ENCODE measurements at places on chromosomes 11 and 22.

GRCh38 chr11:86360775-86361395 is 13.8 kb upstream of the CCDC81 start:
- DNase-seq: no peak

DNA sequence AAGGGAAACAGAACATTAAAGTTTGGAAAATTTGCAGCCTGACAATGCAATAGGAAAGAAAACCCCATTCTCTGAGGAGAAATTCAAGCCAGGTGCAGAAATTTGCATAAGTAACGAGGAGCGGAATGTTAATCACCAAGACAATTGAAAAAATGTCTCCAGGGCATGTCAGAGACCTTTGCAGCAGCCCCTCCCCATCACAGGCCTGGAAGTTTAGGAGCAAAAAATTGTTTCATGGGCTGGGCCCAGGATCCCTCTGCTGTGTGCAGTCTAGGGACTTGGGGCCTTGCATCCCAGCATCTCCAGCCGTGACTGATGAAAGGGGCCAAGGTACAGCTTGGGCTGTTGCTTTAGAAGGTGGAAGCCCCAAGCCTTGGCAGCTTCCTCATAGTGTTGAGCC is 780.2 kb downstream of the LRRC4C start:
- DNase-seq: no peak

DNA sequence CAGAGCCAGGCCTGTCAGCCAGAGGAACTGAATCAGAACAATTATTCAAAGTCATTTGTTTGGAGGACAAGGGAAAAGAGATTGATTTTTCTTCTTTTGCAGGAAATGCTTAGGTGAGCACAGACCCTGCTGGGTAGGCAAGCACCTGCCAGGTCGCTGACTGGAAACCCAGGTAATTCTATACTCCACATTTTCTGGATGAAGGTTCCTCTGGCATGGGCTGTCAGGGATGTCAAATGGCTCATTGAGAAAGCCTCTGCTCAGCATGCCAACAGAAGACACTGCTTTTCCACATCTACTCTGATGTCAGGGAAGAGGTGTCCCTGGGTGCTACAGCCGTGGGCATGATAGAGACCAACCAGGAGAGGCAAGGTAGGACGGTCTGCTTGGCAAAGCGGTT is 166.7 kb upstream of the SYN3 start:
- no peak for DNase-seq

DNA sequence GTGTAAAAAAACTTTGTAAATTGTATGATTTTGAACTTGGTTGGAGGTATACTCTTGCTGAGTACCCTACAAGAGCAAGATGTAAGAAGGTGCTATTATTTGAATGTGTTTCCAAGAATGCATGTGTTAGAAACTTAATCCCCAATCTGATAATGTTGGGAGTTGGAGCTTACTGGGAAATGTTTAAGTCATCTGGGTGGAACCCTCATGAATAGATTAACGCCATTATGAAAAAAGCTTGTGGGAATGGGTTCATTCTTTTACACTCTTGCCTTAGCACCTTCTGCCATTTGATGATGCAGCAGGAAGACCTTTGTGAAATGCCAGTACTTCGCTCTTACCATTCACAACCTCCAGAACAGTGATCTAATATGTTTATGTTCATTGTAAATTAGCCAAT is 498.3 kb downstream of the TMEM135 start:
- DNase-seq: no peak

DNA sequence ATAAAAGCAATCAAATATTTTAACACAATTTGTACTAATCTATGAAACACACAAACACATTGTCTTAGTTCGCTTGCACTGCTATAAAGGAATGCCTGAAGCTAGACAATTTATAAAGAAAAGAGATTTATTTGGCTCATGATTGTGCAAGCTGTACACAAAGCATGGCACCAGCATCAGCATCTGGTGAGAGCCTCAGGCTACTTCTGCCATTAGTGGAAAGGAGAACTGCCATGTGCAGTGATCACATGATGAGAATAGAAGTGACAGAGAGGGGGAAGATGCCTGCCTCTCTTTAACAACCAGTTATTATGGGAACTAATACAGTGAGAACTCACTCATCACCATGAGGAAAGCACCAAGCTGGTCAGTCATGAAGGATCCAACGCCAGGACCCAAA is 105.1 kb downstream of the GUCY1A2 start:
- no peak for DNase-seq

GRCh38 chr11:72015511-72016061 is 16.9 kb downstream of the IL18BP start:
- DNase-seq: no peak

DNA sequence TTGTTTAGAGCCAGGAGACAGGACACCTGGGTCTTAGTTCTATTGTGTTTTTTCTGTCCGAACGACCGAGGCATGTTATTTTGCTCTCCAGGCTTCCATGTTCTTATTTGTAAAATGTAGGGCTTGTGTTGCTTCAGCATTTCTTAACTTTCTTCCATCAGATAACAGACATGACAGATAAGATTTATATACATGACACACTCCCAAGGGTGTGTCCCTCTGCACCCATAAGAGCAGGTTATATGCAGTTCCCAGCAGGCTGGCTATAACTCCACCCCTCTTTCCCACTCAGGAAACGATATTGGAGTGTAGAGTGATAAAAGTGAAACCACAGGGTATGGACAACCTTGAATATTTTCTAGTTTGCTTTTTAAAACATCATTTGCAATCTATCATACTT is 65.8 kb downstream of the APIP start:
- no peak for DNase-seq

DNA sequence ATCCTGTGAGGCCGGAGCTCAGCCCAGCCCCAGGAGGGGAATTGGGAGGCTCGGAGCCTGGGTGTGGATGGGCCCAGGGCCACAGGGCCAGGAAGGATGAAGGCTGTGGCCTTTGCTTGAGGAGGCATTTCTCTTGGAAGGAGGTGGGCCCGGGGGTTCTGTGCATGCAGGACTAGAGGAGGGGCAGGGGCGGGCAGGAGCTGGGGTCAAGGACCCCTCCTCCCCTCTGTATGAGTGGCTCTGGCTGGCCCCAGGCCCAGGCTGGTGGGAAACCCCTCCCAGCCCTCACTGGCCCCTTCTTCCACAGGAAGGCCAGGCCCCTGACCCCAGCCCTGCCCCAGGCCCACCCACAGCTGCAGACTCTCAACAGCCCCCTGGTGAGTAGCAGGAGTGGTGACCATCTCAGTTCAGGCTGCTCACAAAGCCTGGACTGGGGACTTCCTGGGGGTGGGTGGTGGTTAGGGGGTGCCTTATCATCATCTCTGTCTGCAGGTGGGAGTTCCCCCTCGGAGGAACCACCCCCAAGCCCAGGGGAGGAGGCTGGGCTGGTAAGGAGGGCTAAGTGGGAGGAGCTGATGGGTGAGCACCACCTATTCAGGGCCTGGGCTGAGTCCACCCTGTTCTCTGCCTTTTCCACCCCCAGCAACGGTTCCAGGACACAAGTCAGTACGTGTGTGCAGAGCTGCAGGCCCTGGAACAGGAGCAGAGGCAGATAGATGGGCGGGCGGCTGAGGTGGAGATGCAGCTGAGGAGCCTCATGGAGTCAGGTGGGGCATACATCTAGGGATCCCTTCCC is 6.0 kb downstream of the KCNK7 start:
- no peak for DNase-seq

GRCh38 chr11:60477035-60477445 is 15.5 kb upstream of the MS4A12 start:
- DNase-seq: no peak

DNA sequence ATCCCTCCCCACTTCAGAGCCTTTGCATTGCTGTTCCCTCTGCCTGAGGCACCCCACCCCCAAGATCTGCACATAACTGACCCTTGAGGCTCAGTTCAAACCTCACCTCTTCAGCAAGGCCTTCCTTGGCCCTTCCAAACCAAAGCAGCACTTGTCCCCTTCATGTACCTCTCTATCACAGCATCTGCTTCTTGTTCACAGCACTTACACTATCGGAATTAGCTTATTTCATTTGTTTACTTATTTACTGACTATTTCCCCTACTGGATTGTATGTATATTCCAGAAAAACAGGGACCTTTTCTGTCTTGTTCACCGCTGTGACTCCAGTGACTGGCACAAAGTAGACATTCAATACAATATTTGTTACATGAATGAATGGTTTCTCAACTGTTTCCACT is 38.0 kb downstream of the HORMAD2 start:
- DNase-seq: no peak

DNA sequence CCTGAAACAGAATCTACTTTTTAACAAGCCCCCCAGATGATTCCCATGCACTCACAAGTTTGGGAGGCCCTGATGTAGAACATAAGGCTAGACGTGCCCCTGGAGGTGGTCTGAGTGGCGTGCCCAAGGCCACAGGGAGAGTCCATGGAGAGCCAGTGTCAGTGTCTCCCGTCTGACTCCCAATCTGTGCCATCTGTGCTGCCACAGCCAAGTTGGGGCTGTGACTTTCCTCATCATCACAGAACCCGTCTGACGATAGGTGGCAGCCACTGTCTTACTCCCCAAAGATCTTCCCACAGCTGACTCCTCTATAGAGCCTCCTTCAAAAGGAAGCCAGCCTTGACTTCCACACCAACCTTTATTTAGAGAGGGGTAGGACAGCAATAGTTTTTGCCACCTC is 470.5 kb downstream of the SOX6 start:
- no peak for DNase-seq

GRCh38 chr11:83302151-83302550 is 16.0 kb upstream of the CCDC90B start:
- DNase-seq: no peak

- DNase-seq: no peak
Observed at GRCh38 chr11:111992206-111992855, 32.9 kb upstream of the DLAT start.

GRCh38 chr11:119504371-119504770 is 81.4 kb upstream of the THY1 start:
- DNase-seq: no peak

DNA sequence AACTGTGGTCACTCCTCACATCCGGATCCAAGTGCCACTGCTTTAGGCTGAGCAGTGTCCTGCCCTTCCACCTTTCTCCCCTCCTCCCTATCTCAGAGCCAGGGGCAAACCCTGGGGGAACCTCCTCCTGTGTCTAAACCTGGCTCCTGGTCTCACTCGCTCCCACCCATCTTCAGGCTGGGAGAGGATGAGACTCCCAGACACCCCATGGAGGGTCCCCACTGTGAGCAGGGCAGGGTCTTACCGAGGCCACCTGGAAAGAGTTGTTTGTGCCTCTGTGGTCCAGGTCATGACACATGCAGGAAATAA is 93.6 kb downstream of the PDE2A start:
- no peak for DNase-seq

GRCh38 chr11:126430581-126431335 is 75.3 kb downstream of the ST3GAL4 start:
- DNase-seq: no peak

- no peak for DNase-seq
Observed at GRCh38 chr11:92782806-92783205, 186.6 kb upstream of the MTNR1B start.

GRCh38 chr22:36737776-36738175 is 34.2 kb upstream of the CACNG2 start:
- DNase-seq: no peak

DNA sequence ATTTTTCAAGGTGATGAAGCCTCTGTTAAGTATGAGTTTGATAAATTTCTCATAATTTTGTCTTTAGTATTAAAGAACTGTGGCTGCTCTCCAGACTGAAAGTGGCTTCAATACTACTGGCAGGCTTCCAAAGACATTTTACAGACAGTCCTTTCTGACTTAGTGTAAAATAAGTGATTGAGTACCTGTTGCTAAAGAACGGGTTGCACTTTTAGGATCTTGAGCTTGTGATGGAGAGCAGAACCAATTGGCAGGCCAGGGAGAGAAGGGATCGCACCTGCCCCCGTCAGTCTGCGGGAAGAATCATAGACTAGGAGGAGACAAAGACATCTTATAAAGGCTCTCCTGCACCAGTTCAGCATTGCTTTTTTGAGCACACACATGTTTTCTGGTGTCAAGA is 4.4 kb downstream of the NCAM1 start:
- no peak for DNase-seq

GRCh38 chr22:31818481-31819392 is 64.9 kb downstream of the DEPDC5 start:
- peak; percentile 7 for DNase-seq

DNA sequence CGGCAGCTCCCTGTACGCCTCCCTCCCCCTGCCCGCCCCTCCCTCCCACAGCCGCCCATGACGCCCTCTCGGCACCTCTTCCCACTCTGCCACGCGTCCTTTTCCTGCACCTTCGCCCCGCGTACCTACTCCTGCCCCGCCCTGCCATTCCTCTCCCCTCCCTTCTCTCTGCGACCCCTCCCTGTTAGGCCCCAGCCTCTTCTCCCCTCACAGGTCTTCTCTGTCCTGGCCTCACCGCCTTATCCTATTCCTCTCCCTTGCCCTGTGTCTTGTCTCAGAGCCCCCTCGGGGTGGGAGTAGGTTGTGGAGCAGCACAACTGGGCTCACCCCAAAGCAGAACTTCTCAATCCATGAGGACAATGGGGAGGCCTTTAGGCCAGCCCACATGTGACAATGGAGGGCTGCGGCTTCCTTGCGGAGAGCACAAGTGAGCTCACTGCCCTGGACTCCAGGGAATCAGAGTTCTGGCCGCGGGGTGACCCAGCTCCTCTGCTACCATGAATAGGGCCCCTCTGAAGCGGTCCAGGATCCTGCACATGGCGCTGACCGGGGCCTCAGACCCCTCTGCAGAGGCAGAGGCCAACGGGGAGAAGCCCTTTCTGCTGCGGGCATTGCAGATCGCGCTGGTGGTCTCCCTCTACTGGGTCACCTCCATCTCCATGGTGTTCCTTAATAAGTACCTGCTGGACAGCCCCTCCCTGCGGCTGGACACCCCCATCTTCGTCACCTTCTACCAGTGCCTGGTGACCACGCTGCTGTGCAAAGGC is 539 bp downstream of the SLC35C1 start:
- DNase-seq: peak; percentile 30

GRCh38 chr22:47865626-47866025 is 1103.2 kb downstream of the TBC1D22A start:
- no peak for DNase-seq

Data from activated CD4-positive, alpha-beta T cell treated with anti-CD3 and anti-CD28 coated beads, Interleukin-2, amount 50 U/mL, for 24 hours (primary cell).